ENCODE measurements at places on chromosomes 2 and 18. TPM values are rescaled to one million over a fixed set of nuclear protein-coding genes. Genes with fewer than 3 reads are reported as not detected.

The RASGRP3 gene
- polyA plus RNA-seq: 22.7 TPM

The SCN1A gene
- polyA plus RNA-seq: 0.07 TPM

The UGT1A3 gene
- polyA plus RNA-seq: not detected

DNA sequence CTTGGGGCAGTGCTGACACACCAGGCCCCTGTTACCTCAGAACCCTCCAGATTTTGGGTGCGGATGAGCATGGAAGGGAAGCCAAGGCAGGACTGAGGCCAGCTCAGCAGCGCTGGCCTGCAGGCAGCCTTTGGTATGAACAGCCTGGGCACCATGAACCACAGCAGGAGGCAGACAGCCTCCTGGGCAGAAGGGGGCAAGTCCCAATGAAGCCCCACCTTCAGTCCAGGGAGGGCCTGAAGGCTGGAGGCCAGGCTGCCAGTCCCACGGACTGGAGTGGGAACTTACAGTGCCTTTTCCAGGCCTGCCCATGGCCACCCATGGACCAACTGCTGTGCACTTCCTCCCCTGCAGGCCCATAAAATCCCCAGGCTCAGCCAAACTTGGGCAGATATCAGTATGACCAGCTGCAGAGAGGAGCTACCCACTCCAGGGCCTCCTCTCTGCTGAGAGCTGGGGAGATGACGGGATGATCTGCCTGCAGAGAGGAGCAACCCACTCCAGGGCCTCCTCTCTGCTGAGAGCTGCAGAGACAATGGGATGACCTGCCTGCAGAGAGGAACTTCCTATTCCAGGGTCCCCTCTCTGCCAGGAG, 74.7 kb downstream of the NEURL3 start:
- DNase-seq: no peak

DNA sequence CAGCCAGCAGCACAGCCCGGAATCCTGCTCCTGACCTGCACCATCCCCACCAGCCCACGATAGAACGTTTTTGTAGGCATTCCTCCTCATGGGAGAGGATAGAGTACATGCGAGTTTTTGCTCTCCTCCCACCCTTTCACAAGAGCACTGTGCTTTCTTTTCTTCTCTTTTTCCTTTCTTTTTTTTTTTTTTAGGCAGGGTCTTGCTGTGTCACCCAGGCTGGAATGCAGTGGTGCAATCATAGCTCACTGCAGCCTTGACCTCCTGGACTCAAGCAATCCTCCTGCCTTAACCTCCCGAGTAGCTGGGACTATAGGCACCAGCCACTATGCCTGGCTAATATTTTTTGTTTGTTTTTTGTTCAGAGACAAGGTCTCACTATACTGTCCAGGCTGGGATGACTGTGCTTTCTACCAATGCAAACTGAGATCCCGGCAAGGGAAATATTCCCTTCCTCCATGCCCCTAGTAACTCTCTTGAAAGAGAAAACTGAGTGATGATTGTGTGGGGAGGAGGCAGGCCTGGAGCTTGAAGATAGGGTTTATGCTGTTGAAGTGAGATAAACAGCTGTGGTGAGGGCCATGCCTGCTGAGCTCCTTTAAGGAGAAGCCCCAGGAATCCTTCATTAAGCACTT, 82.6 kb upstream of the TXNDC2 start:
- no peak for DNase-seq

DNA sequence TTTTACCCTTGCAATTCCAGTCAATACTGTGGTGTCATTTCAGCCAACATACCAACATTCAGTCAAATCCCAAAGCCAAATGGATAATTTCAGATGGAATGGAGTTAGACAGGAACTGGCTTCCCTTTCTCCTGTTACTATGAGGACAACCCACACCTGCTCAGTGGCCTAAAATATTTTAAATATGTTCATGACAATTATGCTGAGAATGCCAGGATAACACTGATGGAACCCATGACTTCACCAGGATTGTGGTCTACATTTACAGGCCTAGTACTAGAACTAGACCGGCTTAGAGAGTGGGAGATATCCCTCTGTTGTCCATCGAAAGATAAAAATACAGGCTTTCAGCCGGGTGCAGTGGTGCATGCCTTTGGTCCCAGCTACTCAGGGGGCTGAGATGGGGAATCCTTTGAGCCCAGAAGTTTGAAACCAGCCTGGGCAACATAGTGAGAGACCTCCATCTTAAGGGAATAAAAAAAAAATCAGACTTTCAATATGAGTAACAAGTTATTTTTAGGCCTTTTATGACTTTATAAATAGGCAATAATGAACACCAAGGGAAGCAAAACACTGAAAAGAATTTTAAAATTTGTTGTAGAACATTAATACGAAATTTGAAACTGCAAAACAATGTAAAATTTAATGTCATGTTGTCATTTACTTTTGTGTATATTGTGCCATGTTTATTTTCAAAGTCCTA, 14.2 kb downstream of the GPATCH11 start:
- DNase-seq: no peak

All from right cardiac atrium (tissue), 5 donors.